NCI-H69 (cell line): ENCODE measurements at places on chromosomes 1 and 21.
A peak's percentile ranks its signal among the peaks of the same experiment; 100 is the strongest.

- peak; percentile 17 for DNase-seq
These were observed 51.8 kb upstream of the FAM89A start for GRCh38 chr1:231091831-231092301.

DNA sequence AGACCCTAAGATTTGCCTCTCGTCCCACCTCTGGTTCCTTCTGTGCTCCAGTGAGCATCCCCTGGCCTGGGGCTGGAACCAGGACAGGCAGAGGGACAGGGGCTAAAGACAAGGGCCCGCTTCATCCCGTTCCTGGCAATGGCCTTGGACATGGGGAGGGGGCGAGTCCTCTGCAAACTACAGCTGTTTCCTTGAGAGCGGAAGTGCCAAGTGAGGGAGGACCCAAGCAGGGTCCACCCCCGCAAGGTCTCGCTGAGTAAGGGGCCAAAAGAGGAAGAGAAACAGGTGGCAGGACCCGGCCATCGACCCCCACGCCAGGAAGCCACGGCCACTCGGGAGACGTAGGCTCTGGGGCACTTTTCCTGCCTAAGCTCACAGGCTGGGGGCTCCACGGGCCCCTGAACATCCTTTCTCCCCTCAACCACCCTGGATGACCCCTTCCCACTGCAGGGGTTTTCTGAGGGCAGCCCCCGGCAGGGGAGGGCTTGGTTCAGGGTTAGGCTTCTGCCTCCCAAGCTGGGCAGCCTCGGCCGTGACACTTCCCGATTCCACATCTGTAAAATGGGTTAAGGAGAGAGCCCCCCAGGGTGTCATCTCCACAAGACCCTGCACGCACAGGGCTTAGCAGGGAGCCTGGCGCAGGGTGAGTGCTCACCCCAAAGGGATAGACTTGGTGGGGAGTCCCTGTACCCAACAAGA lies 17.9 kb upstream of the PLEKHG5 start:
- DNase-seq = no peak

- DNase-seq = no peak
These were observed 257.3 kb upstream of the ADAMTS5 start for GRCh38 chr21:27224169-27224568.

- DNase-seq = no peak
These were observed 213.3 kb downstream of the C1orf94 start for GRCh38 chr1:34389974-34390373.

GRCh38 chr21:34544032-34544496 lies 32.1 kb upstream of the KCNE1 start:
- peak; percentile 95 for DNase-seq

- no peak for DNase-seq
These were observed 104.8 kb downstream of the SLC45A1 start for GRCh38 chr1:8422510-8423268.

DNA sequence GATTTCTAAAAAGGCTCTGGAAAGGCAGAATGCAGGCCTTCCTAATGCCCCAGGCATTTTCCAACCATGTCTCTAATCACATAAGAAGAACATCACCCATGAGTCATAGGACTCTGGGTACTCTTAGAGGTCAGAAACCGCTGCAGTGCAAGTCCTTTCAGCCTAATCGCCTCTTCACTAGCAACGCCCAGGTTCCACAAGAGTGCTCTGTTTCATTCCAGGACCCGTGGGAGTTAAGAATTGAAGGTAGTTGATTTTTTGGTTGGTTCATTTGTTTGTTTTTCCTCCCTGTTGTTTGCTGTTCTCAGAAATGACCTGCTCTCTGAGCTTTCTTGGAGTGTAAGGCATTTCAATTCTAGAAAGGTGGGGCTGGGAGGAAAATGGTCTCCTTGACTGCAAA lies 123.2 kb downstream of the NR5A2 start:
- DNase-seq = peak; percentile 88

DNA sequence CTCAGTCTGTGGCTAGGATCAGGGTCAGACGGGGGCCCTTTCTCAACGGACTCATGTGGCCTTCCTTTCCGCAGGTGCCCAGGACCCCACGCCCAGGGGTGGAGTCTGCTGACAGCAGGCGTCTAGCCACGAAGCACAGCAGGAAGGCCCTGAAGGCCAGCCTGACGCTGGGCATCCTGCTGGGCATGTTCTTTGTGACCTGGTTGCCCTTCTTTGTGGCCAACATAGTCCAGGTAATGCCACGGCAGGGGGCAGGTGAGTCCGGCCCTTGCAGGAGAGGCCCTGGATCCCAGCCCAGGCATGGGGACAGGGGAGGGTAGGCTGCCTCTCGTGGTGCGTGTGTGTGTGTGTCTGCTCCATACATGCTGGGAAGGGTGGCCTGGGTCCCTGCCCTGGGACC lies 13.8 kb downstream of the HTR6 start:
- DNase-seq = peak; percentile 26

DNA sequence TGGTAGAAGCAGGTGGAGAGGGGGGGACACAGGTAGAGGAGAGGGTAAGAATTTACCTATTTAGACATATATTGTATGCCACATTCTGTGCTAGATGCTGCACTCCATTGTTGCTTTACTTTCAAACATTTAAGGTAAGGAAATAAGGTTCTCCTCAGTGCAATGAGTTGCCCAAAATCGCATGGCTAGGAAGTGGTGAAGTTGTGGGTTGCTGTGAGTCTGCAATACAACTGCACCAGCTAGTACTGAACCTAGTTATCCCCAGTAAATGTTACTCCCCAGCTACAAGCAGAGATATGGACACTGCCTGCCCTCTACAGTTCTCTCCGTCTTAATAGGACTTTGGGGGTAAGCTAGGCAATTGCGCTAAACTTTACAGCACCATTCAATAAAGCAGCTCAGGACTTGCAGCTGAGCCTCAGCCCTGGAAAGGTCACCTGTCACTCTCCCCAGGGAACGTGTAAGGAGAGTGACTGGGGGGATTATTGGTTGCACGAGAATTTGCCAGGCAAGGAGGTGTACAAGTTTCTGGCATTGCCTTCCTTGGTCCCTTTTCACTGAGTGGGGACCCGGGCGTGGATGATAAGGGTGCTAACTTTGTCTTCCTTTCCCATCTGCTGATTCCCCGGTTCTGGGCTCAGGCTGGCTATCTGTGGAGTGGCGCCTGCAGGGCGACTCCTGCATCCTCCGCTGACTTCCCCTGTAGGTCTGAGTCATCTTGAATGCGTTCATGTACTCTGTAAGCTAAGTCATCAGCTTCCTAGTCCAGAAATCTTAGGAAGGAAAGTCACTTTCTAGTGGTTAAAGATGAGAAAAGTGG lies 71.3 kb upstream of the CNTN2 start:
- DNase-seq = no peak

GRCh38 chr1:17944646-17945045 lies 163.0 kb upstream of the IGSF21 start:
- no peak for DNase-seq

GRCh38 chr21:38596264-38597042 lies 98.2 kb upstream of the ERG start:
- DNase-seq = no peak

- DNase-seq = peak; percentile 23
These were observed 28.6 kb downstream of the KAZN start for GRCh38 chr1:14626869-14627607.

GRCh38 chr1:202632241-202632640 lies 78.0 kb downstream of the SYT2 start:
- DNase-seq = no peak

- DNase-seq = no peak
These were observed 204.5 kb upstream of the LRRC7 start for GRCh38 chr1:69363236-69363635.

- peak; percentile 54 for DNase-seq
These were observed 9.4 kb downstream of the CELSR2 start for GRCh38 chr1:109258481-109259466.

- no peak for DNase-seq
These were observed 2.5 kb downstream of the KRTAP10-4 start for GRCh38 chr21:44576025-44576420.

DNA sequence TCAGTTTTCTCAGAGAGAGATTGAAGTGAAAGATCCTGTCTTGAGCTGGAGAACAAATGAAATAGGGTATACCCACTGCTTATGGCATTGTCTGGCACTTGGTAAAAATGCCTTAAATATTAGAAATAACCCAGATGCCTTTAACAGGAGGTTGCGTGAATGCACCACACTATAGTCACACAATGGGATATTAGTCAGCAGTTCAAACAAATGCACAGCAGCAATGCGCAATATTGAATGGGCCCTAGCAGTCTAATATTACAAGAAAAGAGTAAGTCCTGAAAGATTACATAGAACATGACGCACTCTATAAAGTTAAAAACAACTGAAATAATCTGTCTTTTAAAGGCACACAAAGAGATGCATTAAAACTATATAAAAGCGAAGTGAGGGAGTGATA lies 161.1 kb downstream of the EDEM3 start:
- DNase-seq = no peak

GRCh38 chr1:212034516-212035122 lies 738 bp downstream of the INTS7 start:
- DNase-seq = no peak

- peak; percentile 22 for DNase-seq
These were observed 4.6 kb upstream of the SLC6A9 start for GRCh38 chr1:44035726-44036408.

- DNase-seq = peak; percentile 16
These were observed 349.4 kb downstream of the NUF2 start for GRCh38 chr1:163670989-163671757.

GRCh38 chr1:107019166-107019565 lies 37.3 kb upstream of the PRMT6 start:
- DNase-seq = no peak

DNA sequence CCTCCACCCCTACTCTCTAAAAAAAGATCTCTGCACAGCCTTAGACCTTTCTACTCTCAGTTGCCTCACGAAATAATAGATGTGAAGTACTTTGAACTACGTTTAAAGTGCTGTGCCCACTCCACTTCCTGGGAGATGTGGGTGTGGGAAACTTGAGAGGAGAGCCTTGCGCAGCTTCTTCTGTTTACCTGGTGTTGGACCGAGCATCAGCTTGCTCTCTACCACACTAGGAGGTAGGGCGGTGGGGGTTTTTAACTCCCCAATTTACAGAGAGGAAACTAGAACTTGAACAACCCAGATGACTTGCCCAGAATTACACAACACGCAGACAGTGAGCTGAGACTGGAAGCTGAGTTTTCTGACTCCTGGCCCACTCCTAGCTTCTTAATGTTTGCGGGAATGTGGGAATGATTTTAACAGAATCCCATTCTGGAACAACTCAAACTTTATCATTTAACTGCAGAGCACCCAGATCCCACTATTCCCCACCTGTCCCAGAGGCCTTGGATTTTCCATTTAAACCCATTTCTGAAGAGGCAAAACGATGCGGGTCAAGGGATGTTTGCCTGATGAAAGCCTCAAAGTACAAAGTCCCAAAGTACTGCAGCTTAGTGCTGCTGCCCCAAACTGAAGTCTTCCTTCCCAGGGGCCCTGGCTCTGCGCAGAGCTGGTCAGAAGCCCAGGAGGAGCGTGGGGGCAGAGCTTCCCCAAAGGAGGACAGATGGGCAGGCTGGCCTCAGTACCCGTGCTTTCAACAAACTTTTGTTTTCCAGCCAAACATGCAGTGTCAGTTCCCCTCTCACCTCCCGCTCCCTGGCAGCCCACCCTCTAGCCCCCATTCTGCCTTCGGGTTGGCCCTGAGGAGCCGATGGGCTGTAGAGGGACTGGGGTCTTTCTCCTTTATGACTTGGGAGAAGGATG lies 19.0 kb downstream of the BTG2 start:
- DNase-seq = peak; percentile 68

DNA sequence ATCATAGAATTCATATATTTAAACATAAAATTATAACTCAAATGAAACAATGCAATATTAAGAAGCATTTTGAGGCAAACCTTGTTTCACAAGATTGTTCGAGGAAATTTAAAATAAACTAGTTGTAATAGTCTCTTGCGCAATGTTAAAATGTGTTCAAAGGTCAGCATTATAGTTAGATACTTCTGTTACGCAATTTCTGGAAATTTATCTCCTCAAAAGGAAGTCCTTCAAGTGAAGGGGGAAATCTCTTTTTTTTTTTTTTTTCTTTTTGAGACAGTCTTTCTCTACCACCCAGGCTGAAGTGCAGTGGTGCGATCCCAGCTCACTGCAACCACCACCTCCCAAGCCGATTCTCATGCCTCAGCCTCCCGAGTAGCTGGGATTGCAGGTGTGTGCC lies 52.1 kb downstream of the FMO4 start:
- no peak for DNase-seq

- DNase-seq = no peak
These were observed 777.8 kb upstream of the BRINP3 start for GRCh38 chr1:191255354-191256054.

GRCh38 chr1:33866281-33866680 lies 2.4 kb downstream of the HMGB4 start:
- DNase-seq = no peak

GRCh38 chr21:28111151-28111619 lies 881.5 kb downstream of the LTN1 start:
- DNase-seq = no peak

DNA sequence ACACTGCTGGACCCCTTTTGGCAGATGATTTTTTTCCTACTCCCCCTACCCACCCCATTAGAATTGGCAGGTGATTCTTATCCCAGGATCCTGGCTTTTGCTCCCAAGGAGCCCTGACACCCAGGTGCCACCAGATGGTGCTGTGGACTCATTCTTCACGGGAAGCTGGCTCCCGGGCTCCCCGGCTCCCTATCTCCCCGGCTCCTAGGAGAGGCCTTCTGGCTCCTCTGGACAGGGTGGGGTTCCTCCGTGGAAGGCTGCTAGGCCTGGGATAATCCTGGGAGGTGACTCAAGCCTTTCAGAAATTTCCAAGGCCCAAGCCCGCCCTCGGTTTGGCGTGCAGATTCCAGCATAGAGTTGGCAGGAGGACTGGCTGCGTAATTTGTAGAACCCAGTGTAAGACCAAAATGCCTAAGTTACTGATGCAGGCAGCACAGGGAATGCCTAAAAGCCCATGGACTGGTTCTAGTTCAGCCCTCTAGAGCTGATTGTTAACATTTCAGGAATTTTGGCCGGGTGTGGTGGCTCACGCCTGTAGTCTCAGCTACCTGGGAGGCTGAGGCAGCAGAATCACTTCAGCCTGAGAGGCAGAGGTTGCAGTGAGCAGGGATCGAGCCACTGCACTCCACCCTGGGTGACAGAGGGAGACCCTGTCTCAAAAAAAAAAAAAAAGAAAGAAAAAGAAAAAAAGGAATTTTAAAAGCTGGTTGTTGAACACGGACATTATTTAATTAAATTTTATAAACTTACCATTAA lies 6.8 kb upstream of the BSDC1 start:
- peak; percentile 73 for DNase-seq

DNA sequence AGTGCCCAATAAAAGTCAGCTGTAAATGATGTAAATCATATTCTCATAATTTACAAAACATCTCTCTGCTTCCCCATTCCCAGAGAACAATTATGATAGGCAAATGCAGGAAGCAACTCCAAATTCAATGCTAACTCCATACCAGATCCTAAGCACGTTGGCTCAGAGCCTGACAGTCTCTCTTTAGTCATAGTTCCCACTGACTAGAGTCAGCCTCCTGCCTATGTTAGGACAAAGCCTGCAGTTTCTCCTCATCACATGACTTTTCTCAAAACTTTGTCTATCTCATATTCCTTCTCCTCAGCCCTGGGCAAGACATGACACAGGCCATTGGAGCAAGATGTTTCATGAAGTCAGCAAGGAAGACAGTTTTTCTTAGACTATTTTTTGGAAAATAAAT lies 101.5 kb upstream of the COL24A1 start:
- peak; percentile 2 for DNase-seq
